Ascending aorta (tissue), 2 donors: ENCODE measurements at places on chromosomes 12 and 14.

GRCh38 chr12:84222841-84223240, 689.8 kb downstream of the SLC6A15 start:
- DNase-seq, result no peak

DNA sequence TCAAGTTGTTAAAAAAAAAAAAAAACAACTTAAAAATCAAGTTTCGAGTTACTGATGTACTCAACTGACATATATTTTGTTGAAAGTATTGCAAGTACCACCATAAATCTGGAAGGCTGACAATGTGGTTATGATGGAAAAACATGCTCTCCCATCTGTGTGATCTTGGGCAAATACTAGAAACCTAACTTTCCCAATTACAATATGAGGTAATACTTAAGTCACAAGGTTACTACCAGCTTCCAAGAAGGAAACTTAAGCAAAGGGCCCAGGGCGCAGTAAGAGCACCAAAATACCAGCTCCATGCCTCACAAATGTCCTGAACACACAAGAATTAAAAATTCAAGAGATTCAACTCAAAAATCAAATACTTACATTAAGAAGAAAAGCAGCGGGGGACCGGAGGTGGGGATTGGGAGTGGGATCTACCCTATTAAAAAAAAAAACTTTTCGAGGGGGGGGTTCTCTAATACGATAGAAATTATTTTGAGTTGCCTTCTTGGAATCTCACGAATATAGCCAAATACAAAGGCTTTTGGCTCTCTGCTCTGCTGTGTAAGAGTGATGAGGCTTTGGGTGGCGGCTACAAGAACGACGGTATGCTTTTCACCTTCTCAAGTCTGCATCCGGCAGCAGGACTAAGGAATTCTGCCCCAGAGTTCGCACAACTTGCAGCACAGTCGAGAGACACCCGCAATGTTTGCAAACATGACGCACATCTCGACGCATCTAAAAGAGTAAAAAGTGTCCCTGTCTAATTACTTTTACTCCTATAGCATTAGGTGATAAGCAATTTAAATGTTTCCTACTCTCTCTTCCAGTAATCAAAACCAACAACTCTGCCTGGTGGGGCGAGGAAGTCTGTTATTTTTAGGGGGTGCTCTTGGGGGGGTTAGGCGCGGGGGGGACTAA, 1.1 kb downstream of the SAV1 start:
- DNase-seq, result no peak

- no peak for DNase-seq
These were observed 824 bp downstream of the TBK1 start for GRCh38 chr12:64452559-64453329.

GRCh38 chr12:52873832-52874572, 25.2 kb upstream of the KRT78 start:
- peak; percentile 89 for DNase-seq

DNA sequence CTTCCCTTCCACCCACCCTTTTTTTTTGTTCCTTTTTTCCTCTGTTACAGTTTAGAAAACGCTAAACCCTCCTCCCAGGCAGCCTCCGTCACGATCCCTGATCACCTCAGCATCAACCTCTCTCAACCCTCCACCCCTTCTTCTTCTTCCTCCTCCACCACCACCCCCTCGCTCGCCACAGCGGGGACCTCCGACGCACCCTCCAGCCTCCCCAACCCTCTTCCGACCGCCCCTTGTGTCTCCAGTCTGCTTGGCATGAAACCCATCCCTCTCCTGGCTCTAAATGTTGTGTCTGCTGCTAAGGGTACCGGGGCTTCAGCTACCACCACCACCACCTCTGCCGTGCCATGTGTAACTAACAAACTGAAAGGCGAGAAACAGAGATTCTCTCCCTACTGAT, 22.9 kb downstream of the PCBP2 start:
- no peak for DNase-seq

DNA sequence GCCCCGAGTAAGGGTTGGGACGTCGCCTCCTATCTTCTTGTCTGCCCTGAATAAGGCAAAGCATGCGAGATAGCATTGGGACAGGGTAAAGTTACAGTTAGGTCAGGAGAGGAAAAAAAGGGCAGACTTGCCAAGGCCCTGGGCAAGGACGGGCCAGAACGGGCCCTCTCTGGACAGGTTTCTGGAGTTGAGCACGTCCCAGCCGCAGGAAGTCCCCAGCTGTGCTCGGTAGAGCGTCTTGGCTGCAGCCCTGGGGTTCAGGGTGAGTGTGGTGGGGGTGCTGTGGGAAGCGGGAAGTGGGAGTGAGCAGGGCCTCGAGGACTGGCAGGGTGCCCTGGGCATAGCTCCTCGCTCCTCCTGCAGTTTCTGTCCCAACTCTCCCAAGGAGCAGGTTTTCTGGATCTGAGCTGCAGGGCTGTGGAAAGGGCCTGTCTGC, 5.4 kb downstream of the RPS6KL1 start:
- peak; percentile 76 for DNase-seq

DNA sequence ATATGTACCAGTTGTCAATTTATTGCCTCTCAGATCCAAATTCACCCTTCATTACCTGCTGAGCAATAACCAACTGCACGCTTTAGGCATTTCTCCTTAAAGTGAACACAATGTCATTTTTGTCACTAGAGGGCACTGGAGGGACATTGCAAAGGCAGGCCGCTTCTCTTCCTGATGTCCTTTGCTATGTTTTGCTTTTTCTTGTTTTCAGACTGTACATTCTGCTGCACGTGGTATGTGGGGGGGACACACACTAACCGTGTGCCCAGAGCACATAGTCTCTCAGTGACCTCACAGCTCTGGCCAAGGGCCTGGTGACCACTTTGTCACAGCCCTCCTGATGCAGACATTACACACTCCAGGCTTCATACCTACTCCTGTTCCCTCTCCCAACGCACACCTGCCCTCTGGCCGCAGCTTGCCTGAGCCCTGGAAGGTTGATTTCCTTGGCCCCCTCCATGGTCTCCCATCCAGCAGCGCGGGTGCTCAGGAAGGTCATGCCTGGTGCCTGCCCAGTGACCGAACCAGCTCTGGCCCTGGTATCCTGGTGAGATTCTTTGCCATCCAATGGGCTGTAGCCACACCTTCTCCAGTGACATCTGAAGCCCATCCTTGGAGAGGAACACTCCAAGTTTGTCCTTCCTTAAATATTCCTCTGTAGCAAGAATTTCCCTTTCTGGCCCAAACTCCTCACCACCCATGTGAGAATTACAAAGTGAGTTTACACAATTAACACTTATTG, 39.9 kb downstream of the MYO1H start:
- DNase-seq, result no peak

- DNase-seq, result no peak
These were observed 167.0 kb upstream of the ALG10B start for GRCh38 chr12:38149395-38150073.

GRCh38 chr12:9872742-9873141, 3.6 kb upstream of the CLEC2B start:
- no peak for DNase-seq

DNA sequence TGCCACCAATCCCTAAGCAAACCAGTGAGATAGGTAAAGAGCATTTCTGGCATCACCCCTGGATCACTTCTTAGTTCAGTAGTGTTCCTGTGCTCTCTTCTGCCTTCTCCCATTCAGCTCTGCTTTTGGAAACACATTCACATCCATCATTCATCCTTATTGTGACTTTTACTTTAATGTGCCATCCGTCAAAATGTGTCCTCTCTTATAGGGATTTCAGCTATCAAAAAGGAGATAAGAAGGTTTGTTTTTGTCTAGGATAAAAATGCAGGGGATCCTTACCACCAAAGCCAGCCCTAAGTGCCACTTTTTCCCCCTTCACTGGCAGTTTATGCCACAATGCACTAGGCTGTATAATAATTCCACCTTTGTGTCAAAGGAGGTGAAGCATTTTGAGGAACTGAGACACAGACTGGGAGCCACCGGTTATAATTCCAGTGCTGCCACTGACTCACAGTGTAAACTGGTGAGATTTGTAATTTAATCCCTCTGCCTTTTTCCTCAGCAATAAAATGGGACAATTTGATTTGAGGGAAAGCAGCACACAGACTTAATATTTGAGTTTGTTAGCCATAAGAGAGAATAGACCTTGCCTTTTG, 158.6 kb downstream of the PAX9 start:
- no peak for DNase-seq

- no peak for DNase-seq
These were observed 5.1 kb downstream of the INF2 start for GRCh38 chr14:104694475-104694950.

- DNase-seq, result no peak
These were observed 186.4 kb upstream of the PRMT8 start for GRCh38 chr12:3304436-3305165.

DNA sequence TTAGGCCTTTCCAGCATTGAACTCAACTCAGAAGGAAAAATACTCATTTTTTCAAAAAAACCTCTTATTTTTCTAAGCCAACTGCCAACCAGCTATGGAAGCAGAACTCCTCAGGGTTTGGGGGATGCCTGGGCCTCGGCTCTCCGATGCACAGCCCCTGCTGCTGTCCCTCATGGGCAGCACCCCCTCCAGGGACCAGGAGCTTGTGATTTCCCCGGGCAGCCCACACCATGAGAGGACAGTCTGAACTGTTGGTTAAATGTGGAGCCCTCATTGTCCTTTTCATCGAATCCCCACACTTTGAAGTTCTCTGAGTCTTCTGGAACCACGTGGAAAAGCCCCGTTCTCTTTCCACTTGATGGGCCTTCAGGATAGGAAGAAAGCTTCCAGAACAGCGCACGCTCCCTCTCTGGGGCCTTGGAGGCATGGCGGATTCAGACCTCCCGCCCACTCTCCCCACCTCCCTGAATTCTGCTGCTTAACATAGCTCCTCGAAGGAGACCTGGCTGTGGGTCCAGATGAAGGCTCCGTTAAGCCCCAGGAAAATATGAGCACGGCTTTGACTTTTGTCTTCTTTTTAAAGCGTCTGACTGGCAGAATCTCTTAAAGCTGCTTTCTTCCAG, 156.6 kb downstream of the CALM1 start:
- DNase-seq, result no peak

GRCh38 chr12:21985155-21985554, 43.9 kb upstream of the ABCC9 start:
- no peak for DNase-seq

GRCh38 chr14:24300326-24300980, 803 bp downstream of the NOP9 start:
- no peak for DNase-seq

DNA sequence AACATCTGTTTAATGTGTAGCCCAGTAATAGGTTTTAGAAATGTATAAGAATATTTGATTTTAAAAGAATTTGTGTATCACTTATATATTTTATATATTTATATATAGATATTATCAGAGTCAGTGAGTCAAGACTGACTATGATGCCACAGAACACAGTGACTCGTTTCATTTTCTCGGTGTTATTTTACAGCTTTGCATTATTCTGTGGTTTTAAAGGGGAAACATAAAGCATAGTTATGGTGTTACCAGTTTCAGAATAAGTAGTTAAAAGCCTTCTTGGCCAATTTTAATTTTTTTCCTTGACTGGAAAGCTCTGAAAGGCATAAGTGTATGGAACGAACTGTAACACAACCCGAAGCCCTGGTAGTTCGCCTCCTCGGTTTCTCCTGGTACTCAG, 91.0 kb downstream of the GRIP1 start:
- DNase-seq, result no peak

DNA sequence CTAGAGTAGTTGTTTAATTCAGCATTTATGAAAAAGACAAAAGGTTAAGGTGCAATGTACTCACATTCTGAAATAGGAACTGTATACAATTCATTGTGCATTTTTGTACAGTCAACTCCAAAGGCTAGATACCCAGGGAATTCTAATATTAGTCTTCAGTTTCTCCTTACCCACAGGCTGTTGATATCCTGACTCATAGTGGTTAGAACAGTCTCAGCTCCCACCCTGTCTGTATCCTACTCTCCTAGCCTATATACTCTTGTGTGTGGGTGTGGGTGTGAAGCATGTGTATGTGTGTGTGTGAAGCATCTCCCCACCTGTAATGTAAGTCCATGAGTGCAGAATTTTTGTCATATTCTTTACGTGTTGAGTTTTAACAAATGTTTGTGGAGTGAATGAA, 229.5 kb downstream of the NAV3 start:
- no peak for DNase-seq

- DNase-seq, result no peak
These were observed 86.9 kb downstream of the DACT1 start for GRCh38 chr14:58724702-58725101.

DNA sequence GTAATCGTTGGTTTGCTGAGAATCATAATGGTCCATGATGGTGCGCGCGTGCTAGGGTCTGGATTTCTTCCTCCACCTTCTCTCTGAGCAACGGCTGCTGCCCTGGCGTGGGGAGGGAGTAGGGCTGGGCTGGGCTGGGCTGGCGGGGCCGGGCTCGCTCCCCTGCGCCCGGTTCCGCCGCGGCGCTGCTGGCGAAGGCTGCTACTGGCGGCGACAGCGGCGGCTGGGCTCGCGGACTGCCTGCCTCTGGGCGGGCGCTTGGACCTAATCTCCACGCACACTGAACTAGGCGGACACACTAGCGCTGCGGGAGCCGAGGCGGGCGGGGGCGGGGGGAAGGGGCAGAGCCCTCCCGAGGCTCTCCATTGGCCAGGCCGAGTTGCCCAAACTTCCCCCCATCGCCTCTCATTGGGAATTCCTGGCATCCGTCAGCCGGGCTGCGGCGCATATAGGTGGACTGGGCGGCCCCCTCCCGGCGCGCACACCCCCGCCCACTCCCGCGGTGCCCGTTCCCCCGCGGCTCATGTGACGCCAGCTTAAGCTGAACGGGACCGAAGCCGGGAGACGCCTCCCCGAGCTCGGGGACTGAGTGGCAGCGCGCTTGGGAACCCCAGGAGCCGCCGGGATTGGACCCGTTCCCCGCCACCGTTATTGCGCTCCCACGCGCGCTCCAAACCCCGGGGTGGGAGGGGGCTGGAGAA, at the start of gene ACTN1:
ACTN1 (minus strand) TSS at position 282 of the 701 bp plus-strand sequence; CDS start at position 36, 246 bp downstream.
- peak; percentile 98 for DNase-seq

DNA sequence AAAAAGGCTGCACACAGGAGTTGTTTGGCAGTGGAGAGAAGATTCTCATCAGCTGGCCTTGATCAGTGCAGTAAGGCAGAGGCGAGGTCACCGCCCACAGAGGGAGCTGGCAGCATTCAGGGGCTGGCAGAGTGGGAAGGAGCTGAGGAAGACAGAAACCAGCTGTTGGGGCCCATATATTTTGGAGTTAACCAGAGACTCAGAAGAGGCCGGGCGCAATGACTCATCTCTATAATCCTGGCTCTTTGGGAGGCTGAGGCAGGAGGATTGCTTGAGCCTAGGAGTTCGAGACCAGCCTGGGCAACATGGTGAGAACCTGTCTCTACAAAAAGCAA, 17.7 kb downstream of the SMCO2 start:
- no peak for DNase-seq

- DNase-seq, result no peak
These were observed 66.1 kb upstream of the PRB2 start for GRCh38 chr12:11461433-11461832.

DNA sequence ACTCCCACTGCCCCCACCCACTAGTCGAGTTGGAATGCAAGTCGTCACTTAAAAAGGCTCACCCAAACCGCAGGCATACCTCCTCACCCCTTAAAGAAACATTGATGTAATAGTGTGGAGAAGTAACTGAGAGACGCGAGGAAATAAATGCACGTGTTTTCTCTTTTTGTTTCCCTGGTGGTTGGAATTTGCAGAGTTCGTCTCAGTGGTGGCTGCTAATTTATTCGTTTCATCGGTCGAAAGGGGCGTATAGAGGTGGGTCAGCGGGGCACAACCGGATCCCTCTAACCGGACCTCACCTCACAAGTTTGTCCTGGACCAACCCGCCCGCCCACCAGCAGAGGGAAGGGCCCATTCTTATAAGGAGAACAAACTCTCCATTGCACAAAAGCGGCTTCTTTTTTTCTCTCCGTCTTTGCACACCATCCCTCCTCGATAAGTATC, 5.0 kb upstream of the NPAS3 start:
- DNase-seq, result no peak

- DNase-seq, result no peak
These were observed 12.8 kb downstream of the EPYC start for GRCh38 chr12:90991952-90992465.
